ENCODE measurements at places on chromosomes 3 and 15. TPM values are rescaled to one million over a fixed set of nuclear protein-coding genes. Genes with fewer than 3 reads are reported as not detected.

The ECE2 gene
- total RNA-seq: 1.7 TPM

The CD200R1 gene
- total RNA-seq: 0.49 TPM

The HHATL gene
- not detected for total RNA-seq

The DPPA2 gene
- not detected for total RNA-seq

The EPHB3 gene
- total RNA-seq: 17.7 TPM

The HCLS1 gene
- total RNA-seq: 35.4 TPM

The SCN10A gene
- not detected for total RNA-seq

The TIMP4 gene
- total RNA-seq: 35.1 TPM

The CASR gene
- total RNA-seq: not detected

The SLC28A1 gene
- total RNA-seq: not detected

The XCR1 gene
- not detected for total RNA-seq

The KLHDC8B gene
- 43.7 TPM for total RNA-seq

The SQOR gene
- total RNA-seq: 52.8 TPM

The SKOR1 gene
- 0.25 TPM for total RNA-seq

The DNASE1L3 gene
- 13.3 TPM for total RNA-seq

Measured in vagina (tissue), 2 donors.